ENCODE measurements at places on chromosomes 11 and 22.

GRCh38 chr11:133038850-133039249 lies 493.5 kb downstream of the OPCML start:
- peak; percentile 33 for DNase-seq

DNA sequence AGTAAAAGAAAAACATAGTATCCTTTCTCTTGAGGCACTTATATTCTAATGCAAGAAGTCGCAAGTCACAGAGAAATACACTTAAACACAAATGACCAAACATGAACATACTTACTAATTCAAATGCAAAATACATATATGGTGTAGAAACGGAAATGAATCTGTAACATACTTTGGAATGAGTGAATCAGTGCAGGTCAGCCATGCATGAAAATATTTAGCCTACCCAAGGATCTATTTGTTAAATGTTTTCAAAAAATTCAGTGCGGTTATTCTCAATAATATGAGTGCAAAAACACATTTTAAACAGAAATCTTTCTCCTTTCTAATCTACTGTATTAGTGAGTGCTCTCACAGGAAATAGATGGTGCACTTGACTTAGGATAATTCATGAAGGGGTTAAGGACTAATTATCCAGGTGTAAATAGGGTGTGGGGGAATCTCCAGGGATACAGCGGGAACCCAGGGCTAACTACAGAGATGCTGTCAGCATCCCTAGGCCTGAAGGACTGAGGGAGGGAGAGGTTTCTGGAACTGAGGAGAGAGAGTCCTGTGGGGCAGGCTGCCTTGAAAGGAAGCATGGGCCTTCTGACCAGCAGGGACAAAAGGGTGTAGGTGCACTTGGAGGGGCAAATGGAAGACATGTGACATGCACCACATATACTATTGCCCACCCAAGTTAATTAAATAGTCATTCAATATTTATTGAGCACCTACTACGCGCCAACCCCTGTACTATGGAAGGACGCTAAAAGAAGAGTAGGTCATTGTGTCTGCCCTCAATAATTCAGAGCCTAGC lies 139.2 kb downstream of the MAML2 start:
- DNase-seq: no peak

DNA sequence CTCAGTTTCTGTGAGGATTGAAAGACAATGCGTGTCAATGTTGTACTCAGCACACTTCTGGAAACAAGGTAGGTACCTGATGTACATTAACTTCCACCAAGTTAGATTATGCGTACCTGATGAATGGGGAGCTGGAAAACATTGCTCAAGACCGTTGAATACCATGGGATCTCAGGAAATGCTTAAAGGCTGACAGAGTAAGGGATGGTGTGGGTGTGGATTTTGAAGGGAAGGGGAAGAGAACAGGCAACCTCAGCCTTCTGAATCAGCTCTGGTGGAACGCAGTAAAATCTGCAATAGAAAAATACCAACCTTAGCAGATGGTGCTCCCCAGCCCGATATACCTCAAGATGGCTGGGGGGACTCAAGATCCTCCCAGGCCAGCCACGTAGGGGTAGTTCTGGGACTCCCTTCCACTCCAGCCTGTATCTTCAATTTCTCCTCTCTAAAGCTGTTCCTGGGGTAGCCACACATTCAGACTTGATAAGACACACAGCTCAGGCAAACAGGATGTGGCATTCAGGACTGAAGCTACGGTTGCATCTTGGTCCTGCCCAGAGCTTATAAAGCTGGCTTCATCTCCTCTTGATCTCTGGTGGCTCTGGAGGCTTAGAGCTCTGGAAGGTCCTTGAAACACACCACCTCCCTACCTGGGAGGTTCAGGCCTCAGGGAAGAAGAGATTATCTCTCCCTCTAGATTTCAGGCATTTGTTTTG lies 111.8 kb downstream of the CTNND1 start:
- DNase-seq: no peak

- DNase-seq: peak; percentile 45
Observed at GRCh38 chr22:23225724-23226496, 45.6 kb downstream of the BCR start.

DNA sequence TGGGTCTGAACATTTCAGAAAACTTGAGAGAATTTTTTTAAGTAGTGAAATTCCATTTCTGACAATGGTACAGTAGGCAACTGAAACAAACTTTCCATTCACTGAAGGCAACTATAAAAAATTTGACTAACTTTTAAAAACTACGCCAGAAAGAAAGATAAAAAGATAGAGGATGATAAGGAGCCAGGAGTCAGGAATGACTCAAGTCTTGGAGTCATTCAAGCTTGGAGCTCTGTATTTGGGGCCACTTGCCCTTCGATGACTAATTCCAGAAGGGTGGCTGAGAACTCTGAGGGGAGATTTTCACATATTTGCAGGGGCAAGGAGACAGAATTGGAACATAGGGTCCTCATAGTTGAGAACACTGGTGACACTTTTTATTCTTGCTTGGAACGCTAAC lies 1083.2 kb upstream of the CNTN5 start:
- no peak for DNase-seq

DNA sequence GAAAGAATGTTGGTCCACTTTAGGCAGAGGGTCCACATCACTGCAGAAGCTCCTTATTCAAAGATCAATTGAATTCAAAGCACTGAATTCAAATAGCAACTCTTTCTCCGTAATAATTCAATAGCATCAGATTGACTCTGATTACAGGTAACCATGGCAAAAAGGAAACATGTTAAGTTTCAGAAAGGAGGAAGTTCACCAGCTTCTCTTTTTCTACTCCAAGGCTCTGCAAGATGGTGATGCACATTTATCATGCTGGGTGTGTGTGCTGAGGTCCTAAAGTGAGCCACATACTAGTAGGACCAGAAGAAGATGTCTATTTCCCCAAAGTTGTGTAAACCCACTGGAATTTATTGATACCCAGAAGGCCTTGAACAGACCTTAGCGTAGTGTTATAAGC lies 18.0 kb upstream of the DRD2 start:
- DNase-seq: no peak

- no peak for DNase-seq
Observed at GRCh38 chr11:64244107-64244506, 2.6 kb downstream of the PPP1R14B start.

DNA sequence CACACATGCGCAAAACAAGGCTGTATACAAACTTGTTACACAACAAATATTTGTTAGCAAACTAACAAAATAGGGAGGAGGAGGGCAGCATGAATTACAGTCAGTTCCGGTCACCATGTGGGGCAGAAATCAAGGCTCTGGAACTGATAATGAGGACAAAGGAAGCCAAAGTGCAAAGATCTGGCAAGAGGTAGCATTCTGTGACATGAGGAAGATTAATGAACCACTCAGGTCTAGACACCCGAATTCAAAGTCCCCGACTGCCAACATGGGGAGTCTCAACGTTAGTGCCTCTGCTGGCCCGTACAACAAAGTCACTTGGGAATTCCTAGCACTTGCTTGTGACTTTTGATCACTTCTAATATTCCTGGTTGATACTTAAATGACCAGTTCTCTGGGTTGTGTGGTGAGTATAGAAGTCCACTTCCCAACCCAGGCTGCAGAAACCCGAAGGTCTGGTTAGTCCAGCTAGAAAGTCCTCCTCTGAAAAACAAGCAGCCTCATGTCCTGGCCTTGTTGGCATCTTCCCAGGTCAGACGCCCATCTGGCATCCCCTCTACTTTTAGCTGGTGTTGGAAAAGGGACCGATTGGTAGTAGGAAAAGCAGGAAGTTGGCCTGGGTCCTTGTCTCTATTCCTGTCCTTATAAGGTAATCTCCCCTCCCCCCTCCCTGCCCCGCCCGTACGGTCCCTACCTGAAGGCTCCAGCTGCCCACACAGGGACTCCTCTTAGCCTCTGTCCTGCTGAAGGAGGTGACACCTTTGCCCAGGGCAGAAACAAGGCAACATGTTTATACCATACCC lies 1.6 kb downstream of the SUN2 start:
- DNase-seq: no peak

- DNase-seq: no peak
Observed at GRCh38 chr11:7573558-7574296, 59.9 kb downstream of the PPFIBP2 start.

DNA sequence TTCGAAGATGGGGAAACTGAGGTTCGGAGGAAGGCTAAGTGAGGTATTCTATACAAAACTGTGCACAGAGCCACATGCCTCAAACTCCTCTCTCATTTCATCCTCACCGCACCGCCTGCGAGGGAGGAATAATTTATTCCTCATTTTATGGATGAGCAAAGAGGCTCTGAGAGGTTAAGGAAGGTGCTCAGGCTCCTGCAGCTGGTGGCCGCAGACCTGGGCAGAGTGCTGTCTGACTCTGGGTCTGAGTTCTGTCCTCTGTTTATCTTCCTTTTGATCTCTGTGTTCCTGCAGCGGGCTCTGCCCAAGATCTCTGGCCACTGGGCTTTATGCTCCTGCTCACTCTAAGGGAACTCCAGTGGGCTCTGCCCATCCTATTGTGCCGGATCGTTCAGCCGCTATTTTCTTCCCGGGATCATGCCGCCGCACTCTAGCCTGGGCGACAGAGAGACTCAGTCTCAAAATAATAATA lies 59.5 kb downstream of the MCM5 start:
- DNase-seq: no peak

GRCh38 chr22:36822581-36822980 lies 5.7 kb upstream of the PVALB start:
- DNase-seq: no peak

DNA sequence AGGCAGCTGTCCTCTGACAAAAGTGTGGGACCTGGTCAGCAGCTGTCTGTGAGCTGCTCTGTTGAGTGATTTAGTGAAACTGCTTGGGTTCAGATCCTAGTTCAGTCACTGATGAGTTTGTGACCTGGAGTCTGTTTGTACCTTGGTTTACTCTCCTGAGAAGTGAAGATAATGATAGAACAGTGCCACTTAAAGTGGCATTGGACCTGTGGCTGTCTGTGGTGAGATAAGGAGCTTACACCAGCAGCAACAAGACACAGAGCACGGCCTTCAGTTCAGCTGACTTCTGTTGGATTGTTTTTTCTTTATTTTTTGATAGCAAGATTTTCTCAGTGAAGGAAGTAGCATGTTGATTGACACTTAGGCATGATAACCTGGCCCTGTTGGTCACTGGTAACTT lies 46.2 kb upstream of the CTTN start:
- DNase-seq: no peak

DNA sequence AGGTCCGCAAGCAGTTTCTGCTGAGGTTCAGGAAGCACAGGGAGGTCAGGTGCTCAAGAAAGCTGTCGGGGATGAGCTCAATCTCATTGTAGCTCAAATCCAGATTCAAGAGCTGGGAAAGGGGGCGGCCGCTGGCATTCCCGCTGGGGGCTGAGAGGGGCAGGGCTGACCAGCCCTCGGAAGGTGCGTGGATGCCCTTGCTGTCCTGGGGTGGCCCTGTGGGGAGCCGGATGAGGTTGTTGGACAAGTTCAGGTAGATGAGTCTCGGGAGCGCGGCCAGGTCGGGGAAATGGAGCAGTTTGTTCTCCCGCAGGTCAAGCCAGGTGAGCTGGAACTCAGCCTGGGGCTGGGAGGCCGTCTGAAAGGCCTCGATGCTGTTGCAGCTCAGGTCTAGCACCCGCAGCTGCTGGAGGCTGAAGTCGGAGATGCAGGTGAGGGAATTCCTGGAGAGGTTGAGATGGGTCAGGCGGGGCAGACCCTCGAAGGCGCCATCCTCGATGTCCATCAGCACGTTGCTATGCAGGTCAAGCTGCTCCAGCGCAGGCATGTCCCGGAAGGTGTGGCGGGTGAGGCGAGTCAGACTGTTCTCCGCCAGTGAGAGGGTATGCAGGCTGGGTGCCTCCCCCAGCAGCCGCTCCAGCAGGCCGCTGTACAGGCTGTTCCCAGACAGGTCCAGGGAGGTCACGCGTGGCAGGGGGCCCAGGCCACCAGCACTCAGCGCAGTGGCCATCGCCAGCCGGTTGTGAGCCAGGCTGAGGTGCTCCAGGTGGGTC lies 9.8 kb downstream of the LRRC32 start:
- DNase-seq: no peak

DNA sequence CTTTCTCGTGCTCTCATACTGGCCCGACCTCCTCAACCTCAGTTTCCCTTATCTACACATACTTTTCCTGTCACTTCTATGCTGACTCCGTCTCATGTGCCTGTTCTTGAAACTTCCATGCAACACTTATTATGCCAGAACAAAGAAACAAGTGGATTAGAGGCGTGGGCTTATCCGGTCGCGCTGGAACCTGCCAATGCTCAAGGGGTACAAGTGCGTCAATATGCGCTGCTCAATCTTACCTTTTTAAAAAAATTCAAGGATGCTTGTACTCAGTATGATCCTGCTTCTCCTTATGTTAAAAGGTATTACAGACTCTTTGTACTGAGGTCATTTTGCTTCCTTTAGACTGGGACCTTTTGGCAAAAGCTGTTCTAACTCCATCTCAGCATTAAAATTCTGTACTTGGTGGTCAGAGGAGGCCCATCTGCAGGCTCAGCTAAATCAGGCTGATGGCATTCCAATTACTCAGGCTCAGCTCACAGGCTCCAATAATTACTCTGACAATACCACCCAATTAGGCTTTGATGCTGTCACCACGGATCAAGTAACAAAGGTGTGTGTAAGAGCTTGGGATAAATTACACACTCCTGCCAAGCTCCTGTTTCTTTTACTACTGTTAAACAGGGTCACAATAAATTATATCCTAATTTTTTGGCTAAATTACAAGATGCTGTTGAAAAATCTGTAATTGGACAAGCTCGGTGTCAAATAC lies 26.3 kb upstream of the ALDH3B2 start:
- no peak for DNase-seq

DNA sequence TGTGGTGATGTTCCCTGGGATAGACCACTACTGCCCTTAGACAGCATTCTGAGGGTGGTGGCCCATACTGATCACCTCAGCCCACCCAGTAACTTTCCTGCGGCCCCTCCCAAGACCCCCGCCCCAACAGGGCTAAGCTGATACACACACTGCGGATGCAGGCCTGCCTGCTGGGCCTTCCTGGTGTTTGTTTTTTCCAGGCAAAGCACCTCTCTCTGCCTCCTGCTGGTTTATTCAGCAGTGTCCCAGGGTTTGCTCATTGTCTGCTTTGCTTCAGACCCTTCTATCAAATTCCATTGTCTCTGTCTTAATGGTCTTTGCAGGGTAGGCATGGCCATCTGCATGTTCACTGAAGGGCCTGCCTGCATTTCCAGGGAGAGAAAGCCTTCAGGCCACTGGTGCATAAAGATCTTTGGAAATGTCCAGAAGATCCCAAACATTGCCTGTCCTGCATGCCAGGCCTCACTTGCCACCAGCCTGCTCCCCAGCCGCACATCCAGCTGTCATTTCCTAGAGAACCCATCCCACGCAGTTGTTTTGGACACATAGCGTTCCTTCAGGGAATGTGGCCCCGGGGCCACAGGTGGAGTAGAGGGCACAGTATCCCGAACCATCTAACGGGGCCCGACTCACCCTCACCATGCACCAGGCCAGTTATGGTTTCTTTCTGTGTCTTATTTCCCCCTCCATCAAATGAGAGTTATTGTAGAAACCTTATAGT lies 50.2 kb downstream of the BCR start:
- DNase-seq: peak; percentile 72

DNA sequence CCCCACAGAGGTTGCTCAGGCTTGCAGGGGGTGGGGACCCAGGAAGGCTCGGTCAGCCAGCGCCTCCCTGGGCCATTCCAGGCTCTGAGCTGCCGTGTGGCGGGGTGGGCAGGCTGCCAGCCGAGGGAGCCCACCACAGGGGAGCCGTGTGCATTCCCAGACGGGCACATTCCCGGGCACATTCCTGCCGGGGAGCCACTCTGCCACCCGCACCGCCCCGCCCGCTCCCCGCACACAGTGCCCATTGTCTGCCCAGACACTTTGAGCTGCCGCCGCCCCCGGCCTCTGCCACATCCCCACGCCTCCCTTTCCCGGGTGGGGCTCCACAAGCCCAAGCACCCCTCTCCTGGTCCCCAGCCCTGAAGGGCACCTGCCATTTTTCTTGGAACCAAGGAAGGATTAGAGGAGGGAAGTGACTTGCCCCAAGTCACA lies 27.4 kb downstream of the RPL3 start:
- DNase-seq: no peak
